SHP77 (cell line): ENCODE measurements at places on chromosomes 4 and X.

DNA sequence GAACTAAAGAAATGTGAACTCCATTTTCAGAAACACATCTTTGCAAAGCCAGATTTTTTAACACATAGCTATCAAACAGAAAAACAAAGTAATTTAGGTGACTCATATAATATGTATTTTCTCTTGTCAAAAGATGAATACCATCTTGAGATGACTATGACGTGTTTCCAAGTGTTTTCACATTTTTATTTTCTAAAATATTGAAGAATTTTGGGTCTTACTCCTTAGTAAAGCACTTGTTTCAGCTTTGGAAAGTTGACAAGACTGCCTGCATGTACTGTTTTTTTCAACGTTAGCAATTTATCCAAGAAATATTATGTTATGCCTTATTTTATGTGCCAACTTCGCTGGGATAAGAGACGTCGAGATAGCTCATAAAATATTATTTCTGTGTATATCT, 733.9 kb upstream of the EPHA5 start:
- DNase-seq = no peak

- DNase-seq = no peak
These were observed 932 bp downstream of the TLR10 start for GRCh38 chr4:38781854-38782261.

GRCh38 chrX:118143578-118143977, 27.0 kb upstream of the KLHL13 start:
- DNase-seq = no peak

DNA sequence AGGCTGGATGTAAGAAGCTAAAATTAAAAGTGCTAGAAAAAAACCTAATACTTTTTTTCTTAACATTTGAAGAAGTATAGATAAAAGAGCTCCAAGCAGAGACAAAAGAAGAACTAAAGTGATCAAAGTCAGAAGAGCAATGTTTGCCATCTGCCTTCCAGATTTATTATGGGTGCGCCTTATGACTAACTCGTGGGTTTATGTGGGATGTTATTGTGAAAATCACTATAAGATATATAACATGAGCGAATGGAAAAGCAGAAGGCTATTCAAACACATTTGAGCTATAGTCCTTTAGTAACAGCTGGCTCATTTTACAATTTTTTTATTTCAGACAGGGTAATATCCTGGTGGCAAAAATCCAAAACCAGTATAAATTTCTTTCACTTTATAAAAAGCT, 1040.7 kb downstream of the RAPGEF2 start:
- DNase-seq = no peak

- DNase-seq = no peak
These were observed 192.3 kb downstream of the SPATA18 start for GRCh38 chr4:52243367-52243766.

GRCh38 chr4:187027272-187027671, 303.6 kb upstream of the FAT1 start:
- DNase-seq = peak; percentile 74

DNA sequence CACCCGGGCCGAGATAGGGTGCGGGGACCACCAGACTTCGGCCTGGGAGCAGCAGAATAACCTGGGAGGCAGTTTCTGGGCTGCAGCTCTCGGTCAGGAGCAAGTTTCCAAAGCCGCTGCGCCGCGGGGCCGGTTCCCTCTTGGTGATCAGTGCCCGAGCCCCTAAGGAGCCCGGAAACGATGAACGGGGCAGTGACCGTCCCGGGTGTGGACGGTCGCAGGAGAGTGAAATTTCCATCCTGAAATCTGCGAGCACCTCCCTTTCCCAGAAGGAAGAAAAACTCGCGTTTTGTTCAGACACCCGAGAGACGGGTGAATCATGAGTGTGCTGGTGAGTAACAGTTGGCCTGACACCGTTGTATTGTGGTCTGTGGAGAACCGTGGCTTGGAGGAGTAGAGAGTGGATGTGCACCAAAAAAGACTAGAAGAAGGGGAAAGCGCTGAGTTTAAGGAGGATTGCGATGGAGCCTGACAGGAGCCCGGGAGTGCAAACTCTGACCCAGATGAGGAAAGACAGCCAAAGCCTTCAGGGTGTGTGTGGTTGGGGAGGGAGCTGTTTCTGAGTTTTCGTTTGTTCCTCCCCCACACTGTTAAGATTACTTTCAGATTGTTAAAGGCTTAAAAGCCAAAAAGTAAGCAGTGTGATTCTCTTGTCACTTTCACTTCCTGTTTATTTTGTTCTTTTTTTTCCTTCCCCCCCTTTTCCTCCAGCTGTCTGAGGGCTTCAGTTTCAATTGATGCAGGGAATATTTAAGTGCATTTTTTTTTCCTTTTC, 828 bp downstream of the MCUB start:
- no peak for DNase-seq

DNA sequence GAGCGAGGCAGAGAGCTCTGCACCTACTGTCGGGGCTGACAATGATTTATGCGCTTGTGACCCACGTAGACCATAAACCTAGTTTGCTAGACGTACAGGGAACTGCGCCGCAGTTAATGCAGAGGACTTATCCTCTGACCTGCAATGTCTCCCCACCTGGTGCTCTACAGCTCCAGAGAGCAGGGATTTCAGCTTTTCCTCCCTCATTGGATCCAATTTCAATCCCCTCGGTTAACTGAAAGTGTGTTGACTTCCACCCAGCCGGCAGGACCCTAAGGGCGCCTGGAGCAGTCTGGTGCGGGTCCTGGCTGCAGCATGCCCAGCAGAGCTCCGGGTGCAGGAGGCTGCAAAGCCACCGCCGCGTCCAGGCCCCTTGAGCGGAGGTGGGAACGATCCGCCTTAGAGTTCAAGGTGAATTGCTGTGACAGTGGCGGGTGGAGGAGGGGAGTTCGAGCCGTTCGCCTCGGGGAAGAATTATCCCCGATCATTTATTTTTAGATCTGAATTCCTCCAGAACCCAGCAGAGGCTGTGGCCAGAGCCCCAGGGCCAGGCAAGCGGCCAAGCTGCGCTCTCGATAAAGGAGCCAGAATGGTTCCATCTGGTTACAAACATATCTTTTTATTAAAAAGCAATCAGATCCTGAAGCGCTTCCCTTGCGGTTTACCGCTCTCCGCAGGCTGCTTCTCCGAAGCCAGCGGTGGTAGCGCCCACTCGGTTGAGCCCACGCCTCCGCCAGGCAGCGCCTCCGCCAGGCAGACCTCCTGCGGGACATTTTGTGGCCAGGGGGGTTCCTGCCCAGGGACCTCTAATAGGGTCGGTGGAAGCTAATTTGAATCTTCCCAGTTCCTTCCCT, 66.0 kb downstream of the FBXO8 start:
- DNase-seq = no peak

- DNase-seq = no peak
These were observed 33.7 kb downstream of the PRPS2 start for GRCh38 chrX:12824944-12825343.

- DNase-seq = no peak
These were observed 52.9 kb downstream of the SUPT20HL2 start for GRCh38 chrX:24260842-24261550.

GRCh38 chr4:152997771-152998487, 61.8 kb downstream of the FHDC1 start:
- no peak for DNase-seq

DNA sequence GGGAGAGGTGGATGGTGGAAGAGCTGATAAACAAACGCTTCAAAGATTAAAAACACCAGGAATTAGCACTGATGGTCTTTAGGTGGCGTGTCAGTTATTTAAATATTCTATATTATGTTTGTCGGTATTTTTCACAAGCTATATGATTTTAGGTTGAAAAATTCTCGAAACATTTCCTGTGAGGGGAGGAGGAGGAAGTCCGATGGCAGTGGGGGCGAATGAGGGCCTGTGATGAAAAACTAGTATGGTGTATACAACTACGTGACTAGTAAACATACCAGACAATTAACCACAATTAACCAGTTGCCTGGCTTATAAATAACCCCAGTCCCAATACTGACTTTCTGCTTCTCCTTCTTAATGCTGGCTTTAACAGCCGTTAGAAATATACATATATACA, 595 bp upstream of the NAP1L2 start:
- no peak for DNase-seq

DNA sequence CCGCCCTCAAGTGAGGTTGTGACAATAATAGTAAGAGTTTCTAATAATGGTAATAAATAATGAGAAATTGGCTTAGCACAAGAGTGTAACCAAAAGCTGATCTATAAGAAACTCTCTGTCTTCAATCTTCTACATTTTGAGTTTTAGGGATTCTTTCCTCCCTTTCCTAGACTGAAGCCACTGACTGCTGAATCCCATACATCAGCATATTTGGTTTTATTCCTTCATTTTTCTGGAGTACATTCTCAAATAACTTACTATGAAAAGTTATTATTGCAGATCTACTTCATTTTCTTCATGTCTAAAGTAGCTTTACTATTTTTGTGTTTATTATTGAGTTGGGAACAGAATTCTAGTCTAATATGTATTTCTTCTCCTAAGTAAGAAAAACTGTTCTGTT, 49.9 kb upstream of the ADAD1 start:
- no peak for DNase-seq

GRCh38 chr4:2785613-2786012, 7.3 kb upstream of the SH3BP2 start:
- DNase-seq = no peak

GRCh38 chr4:111572470-111572869, 572.8 kb upstream of the FAM241A start:
- DNase-seq = no peak

- DNase-seq = no peak
These were observed 74.0 kb downstream of the ATG4A start for GRCh38 chrX:108165383-108166111.
